ENCODE measurements at places on chromosomes 16 and 17. TPM values are rescaled to one million over a fixed set of nuclear protein-coding genes. Genes with fewer than 3 reads are reported as not detected.

GRCh38 chr17:613725-614124 lies 100.9 kb downstream of the VPS53 start:
- H3K27ac ChIP-seq = no peak overlapping the region
- no peak for DNase-seq

VPS9D1 gene
- total RNA-seq = 2.1 TPM

CD300E gene
- total RNA-seq = 0.33 TPM

GRCh38 chr16:86897486-86897885 lies 319.1 kb downstream of the FOXL1 start:
- H3K4me1 ChIP-seq = no peaks in the 10 kb centered on the region
- no peak overlapping the region for H3K27ac ChIP-seq
- DNase-seq = no peak
- H3K27me3 ChIP-seq = no peaks in the 10 kb centered on the region

DNA sequence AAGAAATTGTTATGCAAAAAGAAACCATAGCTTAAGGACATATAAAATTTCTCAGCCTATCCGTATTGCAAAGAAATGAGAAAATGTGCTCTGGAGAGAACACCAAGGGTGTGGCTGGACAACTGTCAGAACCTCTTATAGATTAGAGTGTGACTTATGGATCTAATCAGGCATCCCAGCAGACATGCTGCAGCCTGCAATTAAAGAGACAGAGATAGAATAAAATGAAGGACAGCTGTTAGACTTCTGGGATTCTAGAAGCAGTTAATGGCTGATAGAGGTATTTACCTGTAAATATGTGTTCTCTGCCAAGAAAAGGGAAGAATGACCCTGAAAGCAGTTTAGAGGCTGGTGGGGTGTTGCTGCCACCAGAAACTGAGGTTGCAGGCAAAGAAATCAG lies 160.1 kb upstream of the KIF2B start:
- no peaks in the 10 kb centered on the region for H3K36me3 ChIP-seq
- DNase-seq = no peak
- no peak overlapping the region for H3K27ac ChIP-seq
- no peaks in the 10 kb centered on the region for H3K4me1 ChIP-seq
- no peak overlapping the region for H3K4me3 ChIP-seq
- H3K27me3 ChIP-seq = no peaks in the 10 kb centered on the region

DNA sequence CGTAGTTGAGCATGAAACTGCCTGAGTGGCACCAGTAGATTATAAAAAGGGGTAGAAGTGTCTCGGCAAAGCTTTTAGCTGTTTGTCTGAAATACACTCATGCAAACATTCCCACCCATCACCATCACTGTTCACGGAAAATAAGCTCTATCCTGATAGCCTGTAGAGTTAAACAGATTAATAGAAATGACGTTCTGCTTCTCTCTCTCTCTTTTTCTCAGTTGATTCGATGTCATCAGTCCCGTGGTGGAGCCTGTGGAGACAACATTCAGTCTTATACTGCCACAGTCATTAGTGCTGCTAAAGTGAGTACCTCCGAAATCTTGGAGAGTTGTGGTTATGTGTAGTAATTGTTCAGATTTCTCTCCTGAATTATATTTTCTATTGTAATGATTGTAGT lies 224.7 kb downstream of the BCAS3 start:
- H3K27ac ChIP-seq = no peak overlapping the region
- DNase-seq = no peak
- H3K27me3 ChIP-seq = no peaks in the 10 kb centered on the region

GRCh38 chr17:43550754-43551153 lies 4.6 kb upstream of the ETV4 start:
- no peaks in the 10 kb centered on the region for H3K36me3 ChIP-seq
- H3K27ac ChIP-seq = no peak overlapping the region
- H3K4me3 ChIP-seq = no peak overlapping the region
- H3K4me1 ChIP-seq = peaks cover 8% of the 10 kb centered on the region
- no peak for DNase-seq

DNA sequence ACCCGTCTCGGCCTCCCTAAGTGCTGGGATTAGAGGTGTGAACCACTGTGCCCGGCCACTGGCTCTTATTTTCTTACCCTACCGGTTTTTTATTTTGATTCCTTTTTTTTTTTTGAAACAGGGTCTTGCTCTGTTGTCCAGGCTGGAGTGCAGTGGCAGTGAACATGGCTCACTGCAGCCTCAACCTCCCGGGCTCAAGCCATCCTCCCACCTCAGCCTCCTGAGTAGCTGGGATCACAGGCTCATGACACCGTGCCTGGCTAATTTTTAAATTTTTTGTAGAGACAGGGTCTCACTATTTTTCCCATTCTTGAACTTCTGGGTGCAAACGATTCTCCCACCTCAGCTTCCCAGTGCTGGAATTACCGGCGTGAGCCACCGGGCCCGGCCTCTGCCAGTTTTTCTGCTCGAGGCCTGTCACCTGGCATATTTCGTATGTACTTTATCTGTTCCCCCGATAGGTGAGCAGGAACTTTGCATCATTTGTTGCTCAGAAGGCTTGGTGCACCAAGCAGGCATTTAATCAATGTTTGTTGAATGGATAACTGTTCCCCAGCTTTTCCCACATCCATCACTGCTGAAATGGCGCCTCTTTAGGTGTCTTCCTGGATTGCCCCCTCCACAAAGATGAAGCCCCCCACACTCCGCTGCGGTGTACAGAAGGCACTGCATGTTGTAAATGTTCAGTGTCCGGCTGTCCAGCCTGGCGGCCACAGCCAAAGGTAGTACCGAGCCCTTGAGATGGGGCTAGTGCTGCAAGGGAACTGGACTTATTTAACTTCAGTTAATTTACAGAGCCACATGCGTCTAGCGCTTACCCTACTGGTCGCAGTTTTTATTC lies 858 bp upstream of the TELO2 start:
- H3K4me1 ChIP-seq = peaks cover 32% of the 10 kb centered on the region
- no peak for DNase-seq

NPIPA5 gene
- 5.8 TPM for total RNA-seq

DNA sequence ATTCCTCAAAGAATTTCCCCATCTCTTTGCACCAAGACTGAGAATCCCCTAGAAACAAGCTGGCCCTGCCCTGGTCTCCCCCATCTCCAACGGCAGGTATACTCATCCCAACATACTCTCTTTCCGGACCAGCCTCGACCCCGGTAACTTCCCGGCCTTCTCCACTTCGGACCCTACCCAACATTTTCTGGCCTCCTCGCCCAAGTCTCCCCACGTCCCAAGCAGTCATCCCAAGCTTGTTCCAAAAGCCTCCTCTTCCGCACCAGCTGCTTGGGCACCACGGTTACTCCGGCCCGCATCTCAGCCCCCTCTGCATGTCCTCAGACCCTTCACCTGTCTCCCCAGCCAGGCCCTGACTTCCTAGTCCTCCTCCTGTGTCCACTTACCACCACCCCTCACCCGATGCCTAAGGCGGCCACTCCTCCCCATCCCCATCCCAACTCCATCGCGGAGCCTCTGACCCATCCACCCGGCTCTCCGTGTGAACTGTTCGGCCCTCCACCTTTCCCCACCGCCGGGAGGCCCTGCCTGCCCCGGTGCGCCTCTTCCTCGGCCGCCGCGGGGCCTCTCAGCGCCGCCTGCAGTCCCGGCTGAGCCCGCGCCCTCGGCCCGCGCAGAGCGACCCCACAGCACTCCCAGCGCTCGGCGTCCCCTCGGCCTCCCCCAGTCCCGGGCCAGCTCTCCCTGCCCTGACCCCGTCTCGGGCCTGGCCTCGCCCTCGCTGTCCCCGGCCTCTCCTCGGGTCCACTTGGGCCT lies 994 bp downstream of the PITPNA start:
- peaks cover 8% of the 10 kb centered on the region for H3K36me3 ChIP-seq
- H3K4me3 ChIP-seq = peak overlapping the region; percentile 52
- peak overlapping the region; percentile 74 for H3K27ac ChIP-seq
- peaks cover 5% of the 10 kb centered on the region for H3K27me3 ChIP-seq
- peaks cover 9% of the 10 kb centered on the region for H3K4me1 ChIP-seq

MSI2 gene
- total RNA-seq = 52.5 TPM

DNA sequence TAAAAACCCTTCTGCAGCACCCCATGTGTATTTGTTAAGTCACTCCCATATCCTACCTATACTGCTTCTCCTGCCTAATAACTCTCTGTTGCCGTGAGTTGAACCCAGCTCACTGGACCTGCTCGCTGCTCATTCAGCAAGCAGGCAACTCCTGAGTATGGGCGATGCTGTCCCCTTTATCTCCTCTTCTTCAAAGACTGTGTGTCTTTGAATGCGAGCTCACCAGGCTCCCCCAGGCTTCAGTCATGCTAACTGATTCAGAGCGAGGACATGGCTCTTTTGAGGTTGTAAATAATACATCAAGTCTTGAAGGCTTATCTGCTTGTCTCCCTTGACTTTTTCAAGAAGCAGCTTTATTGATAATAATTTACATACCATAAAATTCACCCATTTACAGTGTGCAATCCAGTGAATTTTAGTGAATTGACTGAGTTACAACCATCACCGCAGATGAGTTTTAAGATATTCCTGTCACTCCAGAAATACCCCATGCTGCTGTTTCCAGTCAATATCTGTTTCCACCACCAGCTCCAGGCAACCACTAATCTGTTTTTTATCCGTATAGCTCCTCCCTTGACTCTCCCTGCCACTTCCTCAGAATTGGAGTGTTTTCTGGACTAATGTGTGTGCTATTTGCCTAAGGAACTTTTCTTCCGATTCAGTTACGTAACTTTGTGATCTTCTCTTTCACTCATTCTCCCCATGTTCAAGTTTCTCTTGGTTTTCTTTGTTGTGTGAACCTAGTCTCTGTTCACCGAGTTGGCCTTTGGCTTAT lies 132.2 kb downstream of the SPECC1 start:
- H3K4me1 ChIP-seq = no peaks in the 10 kb centered on the region
- no peak for DNase-seq
- no peaks in the 10 kb centered on the region for H3K36me3 ChIP-seq
- H3K27me3 ChIP-seq = no peaks in the 10 kb centered on the region
- H3K27ac ChIP-seq = no peak overlapping the region

HOXB9 gene
- total RNA-seq = 0.05 TPM

DNA sequence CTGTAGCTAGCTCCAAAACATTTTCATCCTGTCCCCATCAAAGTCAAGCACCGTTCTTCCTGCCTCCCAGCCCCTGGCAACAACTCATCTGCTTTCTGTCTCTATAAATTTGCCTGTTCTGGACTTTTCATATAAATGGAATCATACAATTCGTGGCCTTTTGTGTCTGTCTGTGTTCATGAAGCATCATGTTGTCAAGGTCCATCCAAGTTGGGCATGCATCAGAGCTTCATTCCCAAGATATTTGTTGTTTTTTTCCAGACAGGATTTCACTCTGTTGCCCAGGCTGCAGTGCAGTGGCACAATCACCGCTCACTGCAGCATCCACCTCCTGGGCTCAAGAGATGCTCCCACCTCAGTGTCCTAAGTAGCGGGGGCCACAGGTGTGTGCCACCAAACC lies 5.9 kb downstream of the SLC5A10 start:
- H3K4me1 ChIP-seq = peaks cover 14% of the 10 kb centered on the region
- no peak for DNase-seq
- H3K27me3 ChIP-seq = no peaks in the 10 kb centered on the region
- H3K27ac ChIP-seq = no peak overlapping the region
- H3K36me3 ChIP-seq = no peaks in the 10 kb centered on the region
- H3K4me3 ChIP-seq = no peak overlapping the region

GRCh38 chr17:67575325-67575724 lies 142.4 kb upstream of the NOL11 start:
- no peaks in the 10 kb centered on the region for H3K27me3 ChIP-seq
- H3K27ac ChIP-seq = no peak overlapping the region
- no peaks in the 10 kb centered on the region for H3K36me3 ChIP-seq
- no peaks in the 10 kb centered on the region for H3K4me1 ChIP-seq

DNA sequence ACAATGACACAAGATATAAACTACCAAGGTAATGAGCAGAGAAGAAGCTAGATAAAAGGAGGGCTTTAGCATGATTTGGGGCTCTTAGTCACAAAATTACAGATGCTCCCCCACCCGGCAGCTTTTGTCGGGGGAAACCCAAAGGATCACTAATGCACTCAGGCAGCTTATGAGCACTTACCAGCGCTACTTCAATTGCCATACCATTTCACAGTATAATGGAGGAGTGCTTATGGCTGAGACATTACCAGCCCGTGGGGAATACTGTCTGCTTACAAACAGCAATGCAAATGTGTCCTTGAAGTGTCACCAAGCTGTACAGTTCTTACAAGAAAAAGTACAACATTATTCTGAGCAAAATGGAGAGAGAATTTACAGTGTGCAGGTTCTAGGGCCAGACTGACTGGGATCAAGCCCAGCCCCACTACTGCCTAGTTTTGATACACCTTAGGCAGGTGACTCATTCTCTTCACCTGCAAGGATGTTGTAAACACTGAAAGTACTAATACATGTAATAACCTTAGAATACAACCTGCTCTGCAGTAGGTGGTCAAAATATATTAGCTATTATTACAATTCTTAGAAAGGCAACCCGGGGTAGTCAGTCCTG lies 16.3 kb downstream of the ANKFY1 start:
- no peak overlapping the region for H3K27ac ChIP-seq
- DNase-seq = no peak
- H3K36me3 ChIP-seq = peaks cover 17% of the 10 kb centered on the region
- H3K4me3 ChIP-seq = no peak overlapping the region

DNA sequence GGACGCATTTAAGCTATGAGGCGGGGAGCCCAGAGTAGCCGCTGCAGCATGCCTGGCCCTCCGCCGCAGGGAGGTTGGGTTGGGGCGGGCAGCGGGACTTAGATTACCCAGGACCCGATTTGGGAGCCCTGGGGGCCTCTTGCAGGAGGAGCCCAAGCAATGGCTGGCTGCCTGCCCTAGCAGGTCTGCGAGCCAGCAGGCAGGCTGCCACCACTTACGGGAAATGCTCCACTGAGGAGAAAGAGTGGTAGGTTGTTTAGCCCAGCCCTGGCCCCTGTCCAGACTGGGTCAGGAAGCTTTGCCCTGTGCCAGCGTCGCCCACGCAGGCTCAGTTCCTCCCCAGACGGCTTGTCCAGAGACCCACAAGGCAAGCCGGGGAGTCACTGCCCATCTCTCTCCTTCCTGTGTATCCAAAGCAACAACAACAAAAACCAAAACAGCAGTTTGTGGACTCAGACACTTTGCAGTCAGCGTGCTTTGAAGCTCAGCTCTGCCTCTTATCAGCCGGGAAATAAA lies 10.3 kb upstream of the TVP23A start:
- no peaks in the 10 kb centered on the region for H3K36me3 ChIP-seq
- no peak overlapping the region for H3K4me3 ChIP-seq
- H3K27ac ChIP-seq = peak overlapping the region; percentile 69
- no peaks in the 10 kb centered on the region for H3K27me3 ChIP-seq
- no peak for DNase-seq

GRCh38 chr17:73861543-73861942 lies 217.3 kb upstream of the SDK2 start:
- H3K4me3 ChIP-seq = no peak overlapping the region
- H3K27ac ChIP-seq = no peak overlapping the region
- no peaks in the 10 kb centered on the region for H3K4me1 ChIP-seq

MPV17L gene
- total RNA-seq = 0.38 TPM

DNA sequence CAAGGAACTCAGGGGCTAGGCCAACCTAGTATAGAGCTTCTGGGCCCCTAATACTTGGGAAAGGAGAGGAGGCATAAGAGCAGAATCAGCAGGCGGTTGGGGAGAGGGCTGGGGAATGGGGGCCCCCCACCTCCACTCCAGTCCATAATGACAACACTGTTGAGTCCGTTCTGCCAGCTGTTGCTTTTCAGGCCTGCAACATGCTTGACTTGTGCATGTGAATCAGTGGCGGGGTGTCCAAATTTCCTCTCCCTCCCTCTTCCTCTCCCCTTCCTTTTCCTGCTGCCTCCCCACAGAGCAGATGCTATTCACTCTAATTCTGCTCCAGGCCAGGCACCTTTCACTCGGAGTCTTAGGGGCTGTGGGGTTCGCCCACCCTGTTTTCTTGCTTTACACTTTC lies 31.7 kb downstream of the SGSM2 start:
- peaks cover 37% of the 10 kb centered on the region for H3K36me3 ChIP-seq
- DNase-seq = no peak
- no peaks in the 10 kb centered on the region for H3K4me1 ChIP-seq
- H3K4me3 ChIP-seq = no peak overlapping the region

MYL11 gene
- total RNA-seq = 11.7 TPM

Data from thymus (tissue), 14 donors.